ENCODE measurements at places on chromosomes 6 and 20. TPM values are rescaled to one million over a fixed set of nuclear protein-coding genes. Genes with fewer than 3 reads are reported as not detected.

The DHX16 gene
- 41.0 TPM for total RNA-seq

The FLRT3 gene
- total RNA-seq, result not detected

DNA sequence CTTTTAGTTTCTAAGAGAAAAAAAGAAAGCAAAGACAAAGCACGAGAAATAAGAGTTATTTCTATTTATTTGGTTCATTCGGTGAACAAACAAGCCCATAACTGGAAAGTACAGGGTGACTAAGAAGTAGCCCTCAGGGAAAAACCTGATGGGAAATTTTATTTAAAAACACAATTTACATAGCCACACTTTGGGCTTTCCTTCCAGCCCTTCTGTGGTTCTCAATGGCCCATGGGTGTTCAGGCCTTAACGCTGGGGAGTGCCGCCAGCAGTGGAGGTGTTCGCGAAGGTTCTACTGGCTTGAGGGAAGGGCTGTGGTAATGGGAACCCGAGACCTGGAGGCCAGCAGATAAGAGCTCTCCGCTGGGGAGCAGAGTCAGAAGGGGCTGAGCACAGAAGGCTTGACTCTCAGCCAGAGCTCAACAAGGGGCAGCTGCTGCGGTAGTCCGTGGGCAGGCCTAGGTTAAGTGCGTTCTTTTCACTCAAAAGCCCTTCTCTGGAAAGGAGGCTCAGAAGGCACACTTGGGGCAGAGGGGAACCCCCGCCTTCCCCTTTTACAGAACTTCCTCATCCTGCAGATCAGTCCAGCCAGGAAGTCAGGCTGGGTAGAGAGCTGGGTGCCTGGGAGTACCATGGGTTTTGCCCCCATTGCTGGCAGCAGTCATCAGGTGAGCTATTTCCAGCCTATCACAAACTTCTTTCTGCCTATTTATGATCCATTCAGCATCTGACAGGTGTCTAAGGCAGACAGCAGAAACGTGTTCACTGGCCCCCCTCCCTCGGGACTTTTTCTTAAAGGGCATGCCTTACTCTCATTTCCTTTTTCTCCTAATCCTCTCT, 8.8 kb upstream of the CD83 start:
- no peak for DNase-seq
- peaks cover 8% of the 10 kb centered on the region for H3K27me3 ChIP-seq
- peaks cover 30% of the 10 kb centered on the region for H3K4me1 ChIP-seq
- peaks cover 7% of the 10 kb centered on the region for H3K36me3 ChIP-seq
- no peak overlapping the region for H3K4me3 ChIP-seq

DNA sequence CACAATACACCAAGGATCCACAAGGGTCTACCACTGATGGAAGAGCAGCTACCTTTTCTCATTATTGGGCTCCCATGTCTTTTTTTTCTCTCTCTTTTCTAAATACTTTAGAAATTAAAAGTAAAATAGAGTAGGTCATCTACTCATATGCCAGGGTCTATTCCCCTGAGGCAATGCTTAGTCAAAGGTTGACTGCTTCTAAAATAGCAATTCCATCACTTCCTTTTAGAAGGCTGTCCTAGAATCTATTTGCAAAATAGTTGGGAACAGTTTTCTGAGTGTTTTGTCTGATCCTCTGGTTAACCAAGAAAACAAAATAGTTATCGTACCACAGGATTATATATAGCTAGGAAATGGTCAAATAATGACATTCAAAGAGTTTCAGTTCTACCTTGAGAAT, 174.1 kb downstream of the COL21A1 start:
- H3K4me1 ChIP-seq, result no peaks in the 10 kb centered on the region
- H3K36me3 ChIP-seq, result no peaks in the 10 kb centered on the region
- no peak overlapping the region for H3K27ac ChIP-seq
- no peaks in the 10 kb centered on the region for H3K27me3 ChIP-seq
- H3K4me3 ChIP-seq, result no peak overlapping the region

DNA sequence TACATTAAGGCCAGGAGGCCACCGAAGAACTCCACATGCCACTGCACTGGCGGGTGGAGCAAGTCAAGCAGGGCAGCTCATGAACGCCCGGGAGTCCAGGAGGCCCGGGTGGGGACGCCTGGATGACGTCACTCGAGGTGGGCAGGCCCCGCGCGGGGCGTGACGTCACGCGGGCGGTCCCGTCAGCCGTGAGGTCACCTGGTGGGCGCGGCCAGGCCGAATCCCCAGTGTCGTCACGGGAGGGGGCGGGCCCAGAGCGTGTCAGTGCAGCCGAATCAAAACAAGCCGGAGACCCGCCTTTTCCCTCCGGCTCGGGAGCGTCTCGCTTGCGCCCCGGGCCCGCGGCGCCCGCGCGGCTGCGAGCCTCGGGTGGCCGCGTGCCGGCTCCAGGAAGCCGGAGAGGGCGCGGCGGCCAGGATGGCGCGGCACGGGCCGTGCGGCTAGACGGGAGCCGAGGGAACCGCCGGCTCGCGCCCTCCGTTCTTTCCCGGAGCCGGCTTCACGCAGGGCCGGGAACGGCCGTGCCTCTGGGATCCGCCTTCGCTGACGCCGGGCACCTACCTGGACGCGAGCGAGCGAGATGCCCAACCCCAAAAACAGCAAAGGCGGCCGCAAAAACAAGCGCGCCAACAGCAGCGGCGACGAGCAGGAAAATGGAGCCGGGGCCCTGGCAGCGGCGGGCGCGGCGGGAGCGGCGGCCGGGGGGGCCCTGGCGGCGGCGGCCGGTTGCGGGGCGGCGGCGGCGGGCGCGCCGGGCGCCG, at the start of gene HECA:
HECA (plus strand) TSS at position 264 of the 761 bp plus-strand sequence; CDS start at position 581, 317 bp downstream.
- peaks cover 68% of the 10 kb centered on the region for H3K4me1 ChIP-seq
- DNase-seq, result peak; percentile 98
- peaks cover 32% of the 10 kb centered on the region for H3K36me3 ChIP-seq
- peak within 1 kb of the TSS; percentile 90 for H3K4me3 ChIP-seq

DNA sequence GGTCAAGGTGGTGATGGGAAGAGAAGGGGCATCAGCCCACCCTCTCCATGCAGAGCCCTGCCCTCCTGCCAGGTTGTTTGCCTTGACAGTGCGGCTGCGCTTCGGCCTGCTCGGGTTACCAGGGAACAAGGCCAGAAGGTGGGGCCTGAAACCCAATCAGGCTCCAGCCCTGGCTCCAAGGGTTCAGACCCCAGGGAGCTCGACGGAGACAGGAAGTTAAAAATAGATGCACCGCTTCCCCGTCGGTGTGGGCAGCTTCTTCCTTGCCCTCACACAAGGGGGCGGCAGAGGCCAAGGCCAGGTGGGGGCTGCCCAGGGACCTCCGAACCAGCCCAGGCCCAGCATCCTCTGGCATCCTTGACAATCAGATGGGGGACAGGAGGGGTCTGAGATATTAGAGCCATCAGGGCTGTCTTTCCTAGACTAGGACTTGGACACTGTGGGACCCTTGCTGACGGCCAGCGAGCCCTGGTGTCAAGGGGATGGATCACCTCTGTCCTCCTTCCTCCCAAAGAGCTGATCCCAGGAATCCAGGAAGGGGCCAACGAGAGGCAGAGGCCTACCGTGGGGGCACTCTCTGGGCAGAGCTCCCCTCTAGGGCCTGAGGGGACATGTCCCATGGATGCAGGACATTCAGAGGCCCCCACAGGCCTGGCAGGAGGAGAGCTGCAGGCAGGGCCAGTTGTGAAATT, 65.2 kb downstream of the RIPOR3 start:
- H3K27me3 ChIP-seq, result no peaks in the 10 kb centered on the region
- no peak overlapping the region for H3K27ac ChIP-seq
- DNase-seq, result peak; percentile 35
- no peaks in the 10 kb centered on the region for H3K36me3 ChIP-seq
- no peak overlapping the region for H3K4me3 ChIP-seq
- H3K4me1 ChIP-seq, result no peaks in the 10 kb centered on the region

The SMPDL3A gene
- not detected for total RNA-seq

GRCh38 chr6:158460602-158461169, 99.2 kb upstream of the TMEM181 start:
- no peak overlapping the region for H3K27ac ChIP-seq
- no peaks in the 10 kb centered on the region for H3K36me3 ChIP-seq
- no peaks in the 10 kb centered on the region for H3K27me3 ChIP-seq
- H3K4me3 ChIP-seq, result no peak overlapping the region
- DNase-seq, result no peak

DNA sequence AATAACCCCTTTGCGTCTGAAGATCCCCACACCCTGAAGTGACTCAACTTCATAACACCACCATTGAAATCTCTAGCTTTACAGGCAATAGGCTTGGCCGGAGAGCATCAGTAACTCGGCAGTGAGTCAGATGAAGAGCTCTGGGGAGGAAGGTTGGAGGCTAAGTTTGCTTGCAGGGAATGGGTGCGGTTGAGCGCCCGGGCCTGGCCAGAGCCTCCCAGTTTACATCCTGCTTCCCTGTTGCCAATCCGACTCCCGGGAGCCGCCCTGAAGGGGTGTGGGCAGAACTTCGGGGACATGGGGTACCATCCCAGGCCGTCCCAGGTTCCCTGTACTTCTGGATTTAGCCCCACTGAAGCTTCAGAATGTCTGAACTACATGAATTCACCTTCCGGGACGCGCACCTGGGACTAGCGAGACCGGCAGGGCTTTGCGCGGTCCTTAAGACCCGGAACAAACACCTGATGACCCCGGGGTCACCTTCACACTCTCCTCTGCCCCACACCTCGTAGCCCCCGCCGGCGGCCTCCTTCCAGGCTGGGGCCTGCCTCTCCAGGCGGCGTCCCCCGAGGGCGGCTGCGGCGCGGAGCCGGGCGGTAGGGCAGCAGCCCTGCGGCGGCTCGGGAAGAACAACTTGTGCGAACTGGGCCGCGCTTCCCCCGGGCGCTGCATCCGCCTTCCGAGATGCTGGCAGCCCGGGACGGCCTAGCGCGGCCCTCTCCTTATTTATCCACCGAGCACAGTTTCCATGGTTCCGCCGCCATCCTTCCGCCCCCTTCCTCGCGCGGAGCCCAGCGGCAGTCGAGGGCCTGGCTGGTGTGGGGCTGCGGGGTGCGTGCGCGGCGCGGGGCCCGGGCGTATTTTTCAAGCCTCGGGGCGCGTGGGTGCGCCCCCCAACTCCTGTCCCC, 56.6 kb upstream of the RREB1 start:
- H3K36me3 ChIP-seq, result no peaks in the 10 kb centered on the region
- peaks cover 23% of the 10 kb centered on the region for H3K27me3 ChIP-seq
- H3K4me1 ChIP-seq, result peaks cover 6% of the 10 kb centered on the region
- DNase-seq, result peak; percentile 33

GRCh38 chr6:16697437-16698161, 63.7 kb downstream of the ATXN1 start:
- no peak for DNase-seq
- peaks cover 68% of the 10 kb centered on the region for H3K4me1 ChIP-seq
- H3K4me3 ChIP-seq, result peak overlapping the region; percentile 38
- no peaks in the 10 kb centered on the region for H3K27me3 ChIP-seq
- peak overlapping the region; percentile 74 for H3K27ac ChIP-seq

GRCh38 chr6:135722190-135722589, 129.3 kb upstream of the PDE7B start:
- no peak overlapping the region for H3K4me3 ChIP-seq
- H3K4me1 ChIP-seq, result no peaks in the 10 kb centered on the region
- H3K36me3 ChIP-seq, result no peaks in the 10 kb centered on the region
- H3K27me3 ChIP-seq, result no peaks in the 10 kb centered on the region
- no peak for DNase-seq
- no peak overlapping the region for H3K27ac ChIP-seq

DNA sequence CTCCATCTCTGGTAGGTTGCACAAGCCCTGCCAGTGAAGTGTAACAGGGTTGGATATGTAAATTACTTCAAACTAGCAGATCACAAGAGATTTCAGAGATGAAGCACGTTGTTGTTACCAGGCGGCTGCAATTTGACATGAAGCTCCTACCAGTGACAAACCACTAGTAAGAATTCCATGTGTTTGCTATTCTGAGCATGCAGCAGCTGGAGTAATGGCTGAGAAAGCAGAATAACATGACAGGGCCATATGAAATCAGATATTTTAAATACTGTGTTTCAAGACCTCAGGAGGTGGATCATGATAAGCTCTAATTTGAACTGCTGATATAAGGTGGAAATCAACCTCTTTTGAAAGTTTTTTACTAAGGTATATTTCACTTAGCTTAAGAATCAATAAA, 11.4 kb downstream of the RIN2 start:
- no peak for DNase-seq
- H3K4me3 ChIP-seq, result no peak overlapping the region
- no peaks in the 10 kb centered on the region for H3K27me3 ChIP-seq
- no peaks in the 10 kb centered on the region for H3K4me1 ChIP-seq
- H3K27ac ChIP-seq, result no peak overlapping the region

- peak overlapping the region; percentile 16 for H3K4me3 ChIP-seq
- no peaks in the 10 kb centered on the region for H3K36me3 ChIP-seq
- H3K27me3 ChIP-seq, result peaks cover 88% of the 10 kb centered on the region
- H3K4me1 ChIP-seq, result peaks cover 21% of the 10 kb centered on the region
- no peak overlapping the region for H3K27ac ChIP-seq
These were observed 3.3 kb downstream of the TCF21 start for GRCh38 chr6:133891927-133892812.

The C6orf120 gene
- total RNA-seq, result 17.4 TPM

DNA sequence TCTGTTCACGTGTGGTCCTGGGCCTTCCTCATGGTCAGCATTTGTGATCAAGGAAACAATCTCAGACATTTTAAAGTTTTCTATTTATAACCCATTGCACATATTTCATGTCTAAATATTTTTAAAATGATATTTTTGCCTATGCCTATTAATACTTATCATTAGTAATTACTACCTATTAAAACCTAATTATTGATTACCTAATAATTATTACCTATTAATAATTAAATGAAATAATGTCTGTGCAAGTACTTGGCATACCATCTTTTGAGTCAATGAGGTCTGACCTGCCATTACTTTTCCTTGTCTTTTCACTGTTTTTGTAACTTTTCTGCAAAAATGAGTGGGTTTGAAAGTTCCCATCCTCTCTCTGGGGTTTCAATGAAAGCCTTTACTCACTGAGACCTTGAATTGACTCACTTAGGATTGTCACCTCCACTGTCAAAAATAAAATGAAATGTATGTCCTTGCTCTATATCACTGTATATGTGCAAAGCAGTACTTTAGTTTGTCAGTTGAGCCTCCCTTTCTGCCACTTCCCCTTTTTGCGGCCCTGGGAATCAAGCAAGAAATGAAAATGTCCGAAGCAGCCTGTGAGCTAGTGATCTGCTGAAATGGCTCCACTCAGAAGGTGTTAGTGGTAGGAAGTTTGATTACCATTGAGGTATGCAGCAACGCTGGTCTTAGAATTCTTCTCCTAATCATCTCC, 87.8 kb downstream of the L3MBTL3 start:
- no peak for DNase-seq
- peaks cover 52% of the 10 kb centered on the region for H3K36me3 ChIP-seq
- H3K27me3 ChIP-seq, result no peaks in the 10 kb centered on the region
- no peaks in the 10 kb centered on the region for H3K4me1 ChIP-seq
- no peak overlapping the region for H3K27ac ChIP-seq

GRCh38 chr6:2714111-2714895, 36.4 kb downstream of the MYLK4 start:
- H3K27ac ChIP-seq, result no peak overlapping the region
- H3K4me3 ChIP-seq, result no peak overlapping the region
- DNase-seq, result no peak
- H3K36me3 ChIP-seq, result peaks cover 7% of the 10 kb centered on the region

Data from activated CD8-positive, alpha-beta T cell treated with anti-CD3 and anti-CD28 coated beads, Interleukin-2, amount 10 ng/mL, durations not matched to agents 7 days and 5 days (primary cell).